Left hindlimb (tissue), 1 donor: ENCODE measurements at places on chromosomes 11 and 22.

GRCh38 chr22:48403521-48404403 is 1423.9 kb downstream of the BRD1 start:
- no peak for DNase-seq

DNA sequence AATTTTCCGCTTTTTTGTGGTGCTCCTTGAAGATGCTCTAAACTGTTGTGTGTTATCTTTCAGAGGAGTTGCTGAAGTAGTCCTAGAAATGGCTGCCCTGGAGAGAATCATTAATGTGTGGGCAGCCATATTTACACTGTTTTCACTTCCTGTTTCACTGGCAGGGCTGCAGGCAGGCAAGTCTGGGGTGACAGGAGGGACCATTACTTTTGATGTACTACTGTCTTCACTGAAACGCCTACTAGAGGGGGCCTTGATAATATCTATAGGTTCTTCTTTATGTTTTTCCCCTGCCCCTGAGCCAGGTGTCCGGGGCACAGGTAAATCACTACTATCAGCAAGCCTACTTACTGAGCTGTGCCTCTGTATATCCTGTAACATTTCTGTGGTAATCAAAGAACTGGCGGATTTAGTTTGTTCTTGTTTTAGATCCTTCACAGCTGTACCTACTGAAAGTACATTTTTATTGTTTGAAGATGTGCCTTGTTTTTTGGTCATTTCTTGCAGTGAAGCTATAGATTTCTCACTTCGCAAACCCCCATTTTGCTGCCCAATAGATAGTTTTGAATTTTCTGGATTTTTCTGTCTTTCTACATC is 39.7 kb downstream of the ACAT1 start:
- DNase-seq = no peak

- DNase-seq = no peak
These were observed 6.2 kb downstream of the ADAMTS15 start for GRCh38 chr11:130454491-130455252.

DNA sequence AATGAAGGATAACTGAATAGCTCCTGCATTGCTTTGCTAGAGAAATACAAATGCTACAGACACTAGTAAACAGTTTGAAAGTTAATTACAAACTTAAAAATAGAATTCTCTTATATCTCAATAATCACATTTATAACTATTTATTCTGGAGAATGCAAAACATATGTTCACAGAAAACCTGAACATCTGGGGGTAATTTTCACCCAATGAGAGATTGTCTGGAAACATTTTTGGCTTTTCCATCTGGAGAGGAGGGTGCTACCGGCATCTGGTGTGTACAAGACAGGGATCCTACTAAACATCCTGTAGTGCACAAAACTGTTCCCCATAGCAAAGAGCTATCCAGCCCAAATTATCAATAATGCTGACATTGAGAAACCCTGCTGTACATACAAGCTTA is 378.4 kb upstream of the CHORDC1 start:
- no peak for DNase-seq

GRCh38 chr11:61283613-61284012 is 11.5 kb downstream of the VWCE start:
- no peak for DNase-seq

DNA sequence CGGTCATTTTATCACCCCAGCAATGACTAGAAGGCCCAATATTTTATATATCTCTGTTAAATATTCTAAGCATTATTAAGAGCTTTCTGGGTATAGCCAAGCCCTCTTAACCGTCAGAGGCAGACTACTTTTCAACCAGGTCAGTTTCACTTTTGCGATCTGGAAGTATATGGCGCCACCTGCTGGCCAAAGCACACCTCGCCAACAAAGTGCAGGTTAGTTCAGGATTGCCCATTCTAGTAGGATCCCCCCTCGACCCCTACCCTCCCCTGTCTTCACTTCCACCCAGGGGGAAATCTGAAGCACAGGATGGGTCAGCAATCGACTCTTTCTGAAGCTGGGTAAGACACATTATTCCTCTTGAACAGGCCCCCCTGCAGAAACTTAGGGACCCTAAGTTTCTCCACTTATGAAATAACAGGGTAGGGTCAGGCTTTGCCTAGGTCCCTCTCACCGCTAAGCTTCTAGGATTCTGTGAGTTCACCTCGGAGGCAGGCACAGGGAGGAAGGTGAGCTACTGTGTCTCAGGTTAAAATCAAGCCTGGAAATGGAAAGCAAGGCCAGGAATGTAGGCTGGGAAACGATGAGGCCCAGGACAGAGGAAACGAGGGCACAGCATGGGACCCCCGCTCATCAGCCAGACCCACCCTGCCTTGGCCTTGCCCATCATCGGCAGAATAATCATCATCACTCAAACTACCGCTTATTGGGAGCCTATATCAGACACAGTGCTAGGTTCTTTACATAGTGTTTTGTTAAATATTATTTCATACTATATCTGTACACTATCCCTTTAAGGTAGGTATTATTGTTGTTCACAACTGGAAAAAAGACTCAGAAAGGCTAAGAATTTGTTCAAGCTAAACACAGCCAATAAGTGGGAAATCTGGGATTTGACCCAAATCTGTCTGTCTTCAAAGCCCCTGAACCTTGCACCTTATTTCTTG is 35.6 kb downstream of the KCNJ1 start:
- DNase-seq = peak; percentile 82
